RCC 7860 (cell line): ENCODE measurements at places on chromosomes 5 and 9.

DNA sequence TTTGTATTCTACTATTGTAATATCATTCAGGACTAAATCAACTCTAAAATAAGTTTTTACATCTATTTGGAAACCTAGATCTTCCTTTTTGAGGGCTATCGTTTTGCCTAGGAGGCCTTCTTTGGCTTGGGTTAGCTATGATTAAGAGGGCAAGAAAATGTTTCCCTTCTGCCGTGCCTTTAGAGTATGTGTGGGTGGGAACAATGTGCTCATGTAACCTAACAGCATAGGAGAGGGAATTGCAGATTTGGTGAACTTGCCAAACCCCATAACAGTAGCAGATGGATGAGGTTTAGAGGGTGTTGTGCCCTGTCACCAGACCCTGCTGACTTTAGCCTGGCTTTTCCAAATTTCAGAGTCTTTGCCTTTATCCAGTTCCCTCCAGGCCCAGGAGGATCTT lies 339.0 kb downstream of the ADGRV1 start:
- DNase-seq, result no peak

GRCh38 chr9:75851917-75852316 lies 38.6 kb upstream of the PCSK5 start:
- no peak for DNase-seq

DNA sequence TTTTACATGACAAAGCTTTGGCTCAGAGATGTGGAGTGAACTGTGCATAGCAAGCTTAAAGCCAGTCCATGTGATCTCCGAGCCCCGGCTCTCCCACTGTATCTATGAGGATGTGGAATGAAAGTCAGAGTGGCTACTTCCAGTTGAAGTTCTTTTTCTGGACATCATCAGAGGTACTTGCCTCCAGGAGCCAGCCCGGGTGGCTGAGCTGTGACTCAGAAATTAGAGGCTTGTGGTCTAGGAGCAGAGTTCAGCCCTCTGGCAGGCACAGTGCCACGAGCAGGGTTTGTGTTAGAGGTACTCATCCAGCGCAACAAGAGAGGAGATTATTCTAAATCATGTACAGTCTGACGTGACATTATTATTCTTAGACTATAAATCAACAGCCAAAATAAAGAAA lies 322.5 kb downstream of the CDK5RAP2 start:
- DNase-seq, result peak; percentile 12

GRCh38 chr9:70120834-70121510 lies 77.3 kb downstream of the MAMDC2 start:
- DNase-seq, result peak; percentile 100

DNA sequence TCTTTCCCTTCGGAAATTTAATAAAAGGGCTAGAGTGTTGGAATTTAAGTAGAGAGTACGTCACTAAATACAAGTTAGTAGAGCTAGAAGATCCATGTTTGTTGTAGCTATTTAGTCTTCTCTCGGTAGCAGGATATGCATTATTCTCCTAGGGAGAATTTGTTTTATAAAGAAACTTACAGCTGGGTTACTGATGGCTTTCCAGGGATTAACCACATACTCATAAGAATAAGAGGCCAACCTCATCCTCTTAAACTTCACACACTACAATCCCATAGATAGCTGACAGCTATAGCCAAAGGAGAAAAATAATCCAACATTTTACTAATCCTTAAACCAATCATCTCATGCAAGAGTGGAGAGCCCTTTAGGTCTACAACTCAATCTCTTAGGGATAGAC lies 43.0 kb downstream of the TLE1 start:
- no peak for DNase-seq

GRCh38 chr5:147465747-147466146 lies 44.1 kb downstream of the DPYSL3 start:
- DNase-seq, result no peak

GRCh38 chr9:129868023-129868871 lies 33.0 kb downstream of the USP20 start:
- no peak for DNase-seq

DNA sequence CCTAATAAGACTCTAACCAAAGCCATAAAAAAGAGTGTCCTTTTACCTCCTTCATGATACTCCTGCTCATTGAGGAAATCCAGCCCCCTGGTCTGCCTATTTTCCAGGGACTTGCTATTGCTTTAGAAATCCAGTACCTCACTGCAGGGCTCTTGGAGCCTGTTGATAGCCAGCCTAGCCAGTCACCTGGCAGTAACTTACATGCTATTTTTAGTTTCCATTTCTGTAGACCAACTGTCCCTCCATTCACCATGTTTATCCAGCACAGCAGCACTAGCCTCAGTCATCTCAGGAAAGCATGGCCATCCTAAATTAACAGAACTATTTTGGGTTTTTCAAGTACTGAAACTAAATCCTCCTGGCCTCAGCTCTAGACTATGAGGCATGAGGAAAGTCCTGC lies 91.5 kb upstream of the PHF24 start:
- DNase-seq, result no peak

DNA sequence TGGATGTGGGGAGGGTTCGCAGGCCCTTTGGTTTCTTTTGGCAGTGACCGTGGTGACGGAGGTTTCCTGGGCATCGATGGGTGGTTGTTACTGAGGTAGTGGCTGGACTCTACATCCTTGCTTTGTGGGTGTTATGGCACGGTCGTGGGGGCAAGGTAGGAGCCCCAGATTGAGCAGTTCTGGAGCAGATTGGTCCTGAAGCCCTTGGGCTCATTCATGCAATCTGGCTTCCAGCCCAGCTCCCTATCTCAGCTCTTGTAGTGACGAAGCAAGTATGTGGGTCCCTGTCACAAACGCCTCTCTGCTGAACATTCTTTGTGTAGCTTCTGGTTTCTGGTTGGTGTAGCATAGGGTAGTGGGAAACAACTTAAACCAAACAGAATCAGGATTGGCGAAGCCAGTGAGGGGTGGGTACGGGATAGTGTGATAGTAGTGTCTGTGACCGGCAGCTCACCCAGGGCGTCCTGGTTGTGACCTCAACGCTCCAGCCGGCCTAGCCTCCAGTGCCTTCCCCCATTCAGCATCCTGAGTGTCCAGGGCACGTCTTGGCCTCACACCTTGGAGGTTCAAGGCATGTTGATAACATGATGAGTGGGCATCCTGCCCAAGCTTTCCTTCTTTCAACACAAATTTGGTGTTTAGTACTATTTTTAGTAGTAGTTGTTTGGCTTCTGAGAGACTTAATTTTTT lies 2.9 kb downstream of the NDUFS6 start:
- no peak for DNase-seq

DNA sequence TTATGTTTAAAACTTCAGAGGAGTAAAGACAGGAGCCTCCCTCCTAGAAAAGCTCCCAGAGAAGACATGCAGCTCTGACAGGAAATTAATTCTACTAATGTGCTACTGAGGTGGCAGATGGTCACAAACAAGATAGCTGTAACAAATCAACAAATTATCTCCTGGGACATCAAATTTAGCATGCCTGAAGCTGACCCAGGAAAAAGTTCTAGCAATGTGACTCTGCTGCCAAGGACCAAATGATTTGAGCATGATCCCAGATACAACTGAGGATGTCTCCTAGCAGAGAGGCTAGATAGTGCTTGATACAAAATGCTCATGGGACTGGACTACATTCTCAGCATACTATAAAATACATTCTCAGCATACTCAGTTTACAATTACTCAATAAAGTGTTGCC lies 413.5 kb upstream of the SMC2 start:
- DNase-seq, result no peak

DNA sequence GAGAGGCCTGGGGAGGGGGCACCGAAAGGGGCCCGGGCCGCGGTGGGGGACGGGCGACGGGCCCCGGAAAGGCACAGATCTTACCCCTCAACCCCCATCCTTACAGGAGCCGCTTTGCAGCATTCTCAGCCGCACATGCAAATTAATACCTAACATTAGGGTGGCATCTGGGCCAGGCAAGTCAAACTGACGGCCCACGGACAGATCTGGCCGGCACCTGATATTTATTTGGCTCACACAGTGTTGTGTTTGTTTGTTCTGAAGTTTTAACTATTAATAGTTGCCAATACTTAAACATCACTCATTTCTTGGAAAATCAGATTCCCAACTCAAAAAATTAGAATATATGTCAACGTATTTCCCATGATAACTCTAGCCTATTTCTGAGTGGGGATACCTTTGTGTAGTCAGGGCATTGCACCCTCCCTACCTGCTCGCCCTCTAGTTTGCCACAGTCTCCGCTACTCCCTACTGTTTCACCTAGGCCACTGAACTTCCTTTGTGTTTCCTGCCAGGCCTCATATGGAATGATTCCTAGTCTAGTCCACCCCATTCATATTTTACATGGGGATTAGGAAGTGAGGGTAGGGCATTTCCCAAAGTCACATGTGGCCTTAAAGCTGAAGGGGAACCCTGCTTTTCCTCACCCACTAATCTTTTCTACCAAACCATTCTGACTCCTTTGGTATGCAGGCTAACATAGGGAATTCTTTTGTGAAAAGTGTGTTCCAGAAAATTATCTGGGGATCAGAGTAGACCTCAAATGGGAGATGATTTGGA lies 71.9 kb upstream of the LARP1 start:
- DNase-seq, result no peak

GRCh38 chr5:44389823-44390143 lies 563 bp upstream of the FGF10 start:
- no peak for DNase-seq

- peak; percentile 70 for DNase-seq
Measured at GRCh38 chr5:157222506-157223230, 42.0 kb downstream of the ITK start.

- no peak for DNase-seq
Measured at GRCh38 chr9:89382026-89382986, 64.0 kb downstream of the SECISBP2 start.

GRCh38 chr9:3367185-3367584 lies 158.6 kb downstream of the RFX3 start:
- DNase-seq, result no peak

GRCh38 chr9:82558855-82559630 lies 503.9 kb downstream of the RASEF start:
- DNase-seq, result no peak

DNA sequence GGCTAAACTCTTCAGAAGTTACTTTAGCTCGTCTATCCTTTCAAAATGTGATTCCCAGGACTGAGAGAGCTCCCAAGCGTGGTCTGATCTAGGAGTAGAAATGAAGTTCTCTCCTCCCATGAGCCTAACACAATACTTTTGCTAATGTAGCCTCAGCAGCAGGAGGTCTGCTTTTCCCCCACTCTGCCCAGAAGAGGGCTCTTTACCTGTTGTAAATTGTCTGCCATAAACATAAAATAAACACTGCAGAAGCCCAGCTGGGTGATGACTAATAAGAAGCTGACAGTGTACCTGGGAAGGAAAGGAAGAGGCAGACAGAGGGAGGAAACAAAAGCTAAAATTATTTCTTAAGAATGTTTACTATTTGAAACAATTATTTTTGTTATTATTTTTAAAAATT lies 15.4 kb downstream of the SLC36A3 start:
- DNase-seq, result no peak

- no peak for DNase-seq
Measured at GRCh38 chr9:133476036-133476931, 2.6 kb downstream of the SLC2A6 start.

DNA sequence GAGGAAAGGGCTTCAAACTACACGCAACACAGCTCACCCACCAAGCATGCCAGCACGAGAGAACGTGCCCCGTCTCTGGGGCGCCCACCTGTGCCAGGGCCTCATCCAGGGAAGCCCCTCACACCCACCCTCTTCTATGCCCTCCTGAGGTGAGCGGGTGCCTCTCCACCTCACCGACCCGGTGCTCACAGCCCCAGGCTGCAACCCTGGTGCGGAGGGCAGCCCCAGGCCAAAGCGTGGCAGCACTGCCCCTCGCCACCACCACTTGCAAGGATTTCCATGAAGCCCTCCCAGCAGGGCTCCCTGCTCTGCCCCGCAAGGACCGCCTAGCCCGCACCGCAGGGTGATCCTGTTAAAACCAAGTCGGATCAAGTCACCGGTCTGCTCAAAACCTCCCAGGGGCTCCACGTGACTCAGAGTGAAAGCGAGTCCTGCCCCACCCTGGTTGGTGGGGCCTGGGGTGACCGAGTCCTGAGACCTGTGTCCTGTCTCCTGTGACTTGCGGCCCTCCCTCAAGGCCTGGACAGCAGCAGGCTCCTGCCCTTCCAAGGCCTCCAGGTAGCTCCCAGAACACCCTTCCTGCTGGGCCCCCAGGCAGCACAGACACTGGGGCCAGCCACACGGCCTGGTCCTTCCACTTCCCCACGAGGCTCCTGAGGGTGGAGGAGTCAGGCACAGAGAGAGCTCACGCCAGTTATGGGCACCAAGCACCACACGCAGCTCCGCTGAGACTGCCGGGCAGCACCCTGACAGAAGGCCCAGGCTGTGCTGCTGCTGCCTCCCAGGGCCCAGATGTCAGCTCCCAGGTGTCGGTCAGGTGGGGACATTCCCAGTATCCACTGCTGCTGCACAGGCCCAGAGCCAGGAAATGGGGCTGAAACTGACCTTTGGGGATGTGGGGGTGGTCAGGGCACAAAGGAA lies 12.7 kb downstream of the BRD3 start:
- DNase-seq, result no peak

DNA sequence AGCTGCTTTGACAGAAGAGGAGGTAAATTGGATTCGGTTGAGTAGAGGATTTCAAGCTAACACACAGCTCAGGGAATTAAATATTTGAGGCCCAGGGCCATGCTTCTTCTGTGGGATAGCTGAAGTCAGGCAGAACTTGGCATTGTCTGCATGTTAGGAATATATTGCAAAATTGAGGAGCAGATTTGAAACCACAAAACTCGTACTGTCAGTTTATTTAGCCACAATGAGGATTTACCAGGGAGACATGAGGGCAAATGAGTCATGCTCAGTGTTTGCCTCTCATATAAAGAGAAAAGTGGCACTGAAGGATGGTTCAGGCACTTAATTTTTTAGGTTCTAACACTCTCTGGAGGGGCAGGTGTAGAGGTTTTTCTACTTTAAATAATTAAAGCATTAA lies 83.0 kb upstream of the PRLR start:
- DNase-seq, result peak; percentile 86

DNA sequence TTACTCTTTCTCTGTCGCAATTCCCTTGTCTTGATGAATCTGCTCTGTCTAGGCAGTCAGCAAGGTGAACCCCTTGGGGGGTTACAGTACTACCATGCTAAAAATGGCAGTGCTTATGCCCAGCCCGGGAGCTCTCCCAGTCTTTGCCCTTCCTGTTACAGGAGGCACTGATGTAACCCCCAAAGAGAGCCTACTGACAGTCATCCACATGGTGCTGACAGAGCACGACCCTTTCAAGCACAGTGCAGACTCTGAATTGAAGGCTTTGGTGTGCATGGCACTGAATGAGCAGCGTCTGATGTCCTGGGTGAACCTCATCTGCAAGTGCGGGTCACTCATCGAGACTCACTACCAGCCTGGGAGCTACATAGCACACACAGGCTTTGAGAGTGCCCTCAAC lies 34.5 kb upstream of the SLC36A2 start:
- no peak for DNase-seq

- no peak for DNase-seq
Measured at GRCh38 chr9:70868041-70868440, 253.4 kb downstream of the TRPM3 start.
